ENCODE measurements at places on chromosomes 1 and 21.

DNA sequence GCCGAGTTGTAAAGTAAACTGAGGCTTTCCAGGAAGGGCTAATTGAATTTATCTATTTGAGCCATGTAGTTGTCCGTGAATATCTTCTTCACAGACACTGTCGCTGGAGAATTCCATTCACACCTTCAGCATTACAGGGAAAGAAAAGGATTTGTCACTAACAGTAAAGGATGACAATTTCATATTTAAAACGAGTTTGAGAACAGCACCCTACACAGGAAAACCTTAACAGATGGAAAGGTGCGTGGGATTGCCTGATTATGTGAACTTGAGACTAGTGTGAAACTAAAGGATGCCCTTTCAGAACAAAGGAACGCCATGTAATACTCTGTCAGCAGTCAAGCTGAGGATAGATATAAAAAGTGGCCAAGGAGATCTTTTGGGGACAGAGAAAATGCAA, 492.5 kb upstream of the ADGRL2 start:
- no peaks in the 10 kb centered on the region for H3K4me1 ChIP-seq
- H3K27me3 ChIP-seq: no peaks in the 10 kb centered on the region
- no peaks in the 10 kb centered on the region for H3K36me3 ChIP-seq
- no peak for DNase-seq
- H3K4me3 ChIP-seq: no peak overlapping the region
- H3K27ac ChIP-seq: no peak overlapping the region

- no peaks in the 10 kb centered on the region for H3K4me1 ChIP-seq
- DNase-seq: no peak
- no peaks in the 10 kb centered on the region for H3K27me3 ChIP-seq
- no peak overlapping the region for H3K27ac ChIP-seq
These were observed 88.6 kb downstream of the CTH start for GRCh38 chr1:70499695-70500094.

GRCh38 chr1:147794570-147794969, 34.2 kb upstream of the GJA5 start:
- no peaks in the 10 kb centered on the region for H3K27me3 ChIP-seq
- H3K27ac ChIP-seq: no peak overlapping the region
- no peaks in the 10 kb centered on the region for H3K4me1 ChIP-seq
- no peaks in the 10 kb centered on the region for H3K36me3 ChIP-seq
- H3K4me3 ChIP-seq: no peak overlapping the region
- DNase-seq: no peak

DNA sequence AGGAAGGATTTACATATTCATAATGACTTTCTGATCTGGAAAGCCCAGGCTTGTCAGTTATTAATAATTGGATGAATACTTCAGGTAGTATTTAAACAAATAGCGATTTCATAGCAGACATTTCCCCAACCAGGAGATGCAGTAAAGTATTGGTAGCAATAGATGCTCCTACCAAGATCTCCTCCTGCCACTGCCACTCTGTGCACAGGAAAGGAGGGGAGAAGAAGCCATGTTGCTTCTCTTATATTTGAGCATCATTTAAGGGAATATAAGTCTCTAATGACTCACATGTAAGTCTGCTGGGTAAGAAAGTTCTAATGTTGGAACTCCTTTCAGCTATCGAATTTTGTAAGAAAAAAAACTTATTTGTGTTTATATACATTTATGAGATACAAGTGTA, 420 bp upstream of the IFI16 start:
- H3K27ac ChIP-seq: peak overlapping the region; percentile 83
- H3K27me3 ChIP-seq: no peaks in the 10 kb centered on the region
- H3K36me3 ChIP-seq: no peaks in the 10 kb centered on the region
- H3K4me3 ChIP-seq: peak overlapping the region; percentile 67

DNA sequence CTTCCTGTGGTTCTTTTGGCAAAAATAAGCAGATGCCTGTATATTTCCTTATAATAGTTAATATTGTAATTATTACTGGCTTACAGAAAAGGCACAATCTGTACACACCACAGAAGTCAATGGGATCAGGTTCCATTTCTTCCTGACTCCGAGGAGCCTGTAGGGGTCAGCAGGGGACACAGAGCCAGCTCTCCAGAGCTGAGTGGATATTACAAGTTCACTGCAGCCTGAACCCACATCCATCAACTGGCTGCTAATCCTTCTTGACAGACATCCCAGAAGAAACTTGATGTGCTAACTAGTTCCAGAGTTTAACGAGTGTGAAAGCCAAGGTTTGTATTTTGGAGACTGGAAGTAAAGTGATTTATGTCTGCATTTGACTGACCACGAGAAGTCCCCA, 203.8 kb downstream of the LMX1A start:
- DNase-seq: no peak
- H3K36me3 ChIP-seq: no peaks in the 10 kb centered on the region
- H3K27me3 ChIP-seq: no peaks in the 10 kb centered on the region
- no peaks in the 10 kb centered on the region for H3K4me1 ChIP-seq

DNA sequence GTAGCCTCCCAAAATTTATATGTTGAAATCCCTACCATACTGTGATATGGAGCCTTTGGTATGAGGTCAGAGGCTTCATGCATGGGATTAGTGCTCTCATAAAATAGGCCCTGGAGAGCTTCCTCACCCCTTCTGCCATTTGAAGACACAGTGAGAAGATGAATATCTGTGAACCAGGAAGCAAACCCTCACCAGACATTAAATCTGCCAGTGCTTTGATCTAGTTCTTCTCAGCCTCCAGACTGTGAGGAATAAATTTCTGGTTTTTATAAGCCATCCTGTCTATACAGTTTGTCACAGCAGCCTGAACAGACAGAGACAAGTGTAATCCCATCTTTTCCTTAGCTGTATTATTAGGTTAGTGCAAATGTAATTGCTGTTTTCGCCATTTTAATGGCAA, 88.4 kb downstream of the OLFML2B start:
- H3K4me3 ChIP-seq: no peak overlapping the region
- DNase-seq: no peak
- peaks cover 26% of the 10 kb centered on the region for H3K4me1 ChIP-seq
- H3K27me3 ChIP-seq: no peaks in the 10 kb centered on the region
- no peak overlapping the region for H3K27ac ChIP-seq

- peak overlapping the region; percentile 44 for H3K27ac ChIP-seq
- no peak overlapping the region for H3K4me3 ChIP-seq
- no peak for DNase-seq
- peaks cover 37% of the 10 kb centered on the region for H3K4me1 ChIP-seq
- no peaks in the 10 kb centered on the region for H3K36me3 ChIP-seq
These were observed 3.5 kb downstream of the GNAT2 start for GRCh38 chr1:109615879-109616278.

- no peaks in the 10 kb centered on the region for H3K27me3 ChIP-seq
- H3K36me3 ChIP-seq: no peaks in the 10 kb centered on the region
- no peak overlapping the region for H3K27ac ChIP-seq
- H3K4me1 ChIP-seq: no peaks in the 10 kb centered on the region
- DNase-seq: no peak
These were observed 15.8 kb upstream of the RNF223 start for GRCh38 chr1:1089731-1090423.

GRCh38 chr1:86861424-86861823, 52.5 kb downstream of the SELENOF start:
- H3K4me3 ChIP-seq: no peak overlapping the region
- no peak overlapping the region for H3K27ac ChIP-seq
- DNase-seq: no peak
- no peaks in the 10 kb centered on the region for H3K27me3 ChIP-seq

DNA sequence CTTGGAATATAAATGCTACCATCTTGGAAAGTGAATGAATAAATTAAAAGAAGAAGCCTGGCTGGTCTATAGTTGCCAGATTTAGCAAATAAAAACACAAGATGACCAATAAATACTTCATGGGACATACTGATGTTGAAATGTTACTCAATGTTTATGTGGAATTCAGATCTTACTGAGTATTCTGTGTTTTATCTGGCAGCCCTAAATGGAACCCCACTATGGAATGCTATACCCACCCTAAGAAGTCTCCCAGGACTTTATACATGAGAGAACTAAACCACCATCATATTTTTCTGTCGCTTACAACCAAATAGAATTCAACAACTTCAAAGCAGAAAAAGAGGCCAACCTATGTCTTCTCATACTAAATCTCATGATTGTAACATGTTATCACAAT, 177.6 kb upstream of the HMCN1 start:
- H3K27me3 ChIP-seq: no peaks in the 10 kb centered on the region
- H3K27ac ChIP-seq: no peak overlapping the region
- H3K36me3 ChIP-seq: no peaks in the 10 kb centered on the region
- no peak for DNase-seq
- peaks cover 21% of the 10 kb centered on the region for H3K4me1 ChIP-seq

- no peak for DNase-seq
- no peaks in the 10 kb centered on the region for H3K27me3 ChIP-seq
- H3K36me3 ChIP-seq: peaks cover 9% of the 10 kb centered on the region
- peaks cover 4% of the 10 kb centered on the region for H3K4me1 ChIP-seq
These were observed 2.1 kb downstream of the LEPR start for GRCh38 chr1:65422241-65423203.

DNA sequence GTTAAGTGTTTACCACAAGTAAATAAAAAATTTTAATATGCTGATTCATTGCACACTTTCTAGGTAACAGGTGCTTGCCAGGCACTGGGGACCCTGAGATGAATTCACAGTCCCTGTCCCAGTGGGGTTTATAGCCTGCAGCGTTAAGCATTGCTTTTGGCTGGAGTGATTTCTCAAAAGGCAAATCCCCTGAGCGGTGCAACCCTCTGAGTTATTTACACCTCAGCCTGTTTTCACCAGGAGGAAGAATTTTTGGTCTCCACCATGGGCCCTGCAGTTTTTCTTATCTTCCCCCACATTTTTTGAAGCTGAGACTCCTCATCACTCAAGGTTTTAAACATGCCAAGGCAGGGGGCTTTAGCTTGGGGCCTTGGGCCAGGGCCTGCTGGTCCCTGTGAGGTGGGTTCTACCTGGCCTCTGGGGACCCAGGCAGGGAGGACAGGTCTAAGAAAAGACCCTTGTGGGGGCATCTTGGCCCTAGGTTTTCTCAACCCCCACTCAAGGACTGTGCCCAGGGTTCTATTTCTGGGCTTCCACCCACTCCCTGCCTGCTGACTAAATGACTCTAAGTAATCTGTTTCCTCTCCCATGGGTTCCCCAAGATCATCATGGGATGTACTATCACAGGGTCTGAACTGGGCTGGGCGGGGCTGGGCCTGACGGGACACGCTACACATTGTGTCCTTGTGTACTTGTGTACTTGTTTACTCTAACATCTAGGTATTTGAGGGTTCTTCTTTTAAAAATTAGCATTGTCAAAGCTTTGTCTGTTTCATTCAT, 10.2 kb upstream of the CHIT1 start:
- DNase-seq: no peak
- no peaks in the 10 kb centered on the region for H3K36me3 ChIP-seq
- H3K27me3 ChIP-seq: no peaks in the 10 kb centered on the region
- H3K4me3 ChIP-seq: no peak overlapping the region
- H3K27ac ChIP-seq: no peak overlapping the region

DNA sequence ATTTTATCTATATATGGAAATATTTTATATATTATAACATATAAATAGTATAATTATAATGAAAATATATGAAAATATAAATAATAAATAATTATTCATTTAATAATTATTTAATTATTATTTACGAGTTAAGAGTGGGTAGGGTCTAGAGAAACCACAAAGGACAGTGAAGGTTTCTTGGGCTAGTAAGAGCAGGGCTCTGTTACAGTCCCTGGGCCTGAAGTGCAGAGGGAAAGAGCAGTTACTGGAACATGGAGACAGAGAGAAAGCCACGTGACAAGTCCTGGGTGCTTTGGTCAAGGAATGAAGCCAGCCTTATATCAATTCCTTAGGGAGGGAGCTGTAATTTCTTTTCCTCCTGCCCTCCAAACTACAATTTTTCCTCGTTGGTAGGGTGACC, 117.2 kb upstream of the OLIG2 start:
- DNase-seq: no peak
- H3K4me1 ChIP-seq: peaks cover 2% of the 10 kb centered on the region
- H3K4me3 ChIP-seq: no peak overlapping the region
- H3K27me3 ChIP-seq: no peaks in the 10 kb centered on the region
- H3K27ac ChIP-seq: no peak overlapping the region

- no peak overlapping the region for H3K27ac ChIP-seq
- peaks cover 10% of the 10 kb centered on the region for H3K4me1 ChIP-seq
- H3K27me3 ChIP-seq: no peaks in the 10 kb centered on the region
These were observed 44.4 kb downstream of the AHDC1 start for GRCh38 chr1:27559466-27560030.

GRCh38 chr21:41957991-41958766, 4.4 kb upstream of the C2CD2 start:
- DNase-seq: no peak
- H3K27me3 ChIP-seq: peaks cover 4% of the 10 kb centered on the region
- no peak overlapping the region for H3K4me3 ChIP-seq
- H3K4me1 ChIP-seq: peaks cover 4% of the 10 kb centered on the region

GRCh38 chr1:158800526-158800925, 19.5 kb upstream of the OR6N2 start:
- no peak overlapping the region for H3K27ac ChIP-seq
- H3K4me1 ChIP-seq: no peaks in the 10 kb centered on the region
- no peak for DNase-seq
- H3K4me3 ChIP-seq: no peak overlapping the region
- no peaks in the 10 kb centered on the region for H3K27me3 ChIP-seq

DNA sequence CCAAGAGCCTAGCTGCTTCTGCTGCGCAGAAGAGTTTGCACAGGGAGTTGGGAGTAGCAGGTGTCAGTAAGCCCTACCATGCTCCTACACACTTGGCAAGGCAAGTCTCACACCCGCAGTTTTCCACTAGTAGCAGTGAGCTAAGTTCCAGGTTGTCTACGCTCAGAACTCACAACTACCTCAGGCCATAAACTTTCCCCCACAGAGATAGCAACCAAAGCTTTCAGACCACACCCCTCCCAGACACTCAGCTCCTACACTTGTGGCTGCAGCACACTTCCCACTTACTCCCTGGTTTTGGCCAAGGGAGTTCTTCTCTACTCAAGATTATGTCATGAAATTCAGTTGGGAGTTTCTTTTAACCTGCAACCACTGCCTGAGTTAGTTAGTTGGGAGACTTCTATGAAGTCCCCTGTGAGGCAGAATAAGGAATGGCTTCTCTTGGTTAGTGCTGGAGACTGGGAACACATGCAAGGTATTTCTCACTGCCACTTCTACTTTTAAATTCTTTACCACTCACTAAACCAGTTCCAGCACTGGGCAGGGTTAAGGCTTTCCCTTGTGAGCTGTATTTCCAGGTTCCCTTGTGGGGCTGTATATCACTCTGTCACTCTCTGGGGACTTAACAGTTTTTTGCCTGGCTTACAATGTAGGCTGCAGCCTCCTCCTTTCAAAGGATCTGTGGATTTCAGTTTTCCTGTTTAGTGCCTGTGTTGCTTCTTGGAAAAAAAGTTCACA, 18.3 kb upstream of the MAB21L3 start:
- DNase-seq: no peak
- H3K27me3 ChIP-seq: peaks cover 3% of the 10 kb centered on the region
- no peaks in the 10 kb centered on the region for H3K36me3 ChIP-seq
- no peak overlapping the region for H3K4me3 ChIP-seq
- H3K4me1 ChIP-seq: no peaks in the 10 kb centered on the region

- no peak for DNase-seq
- H3K36me3 ChIP-seq: no peaks in the 10 kb centered on the region
- peaks cover 50% of the 10 kb centered on the region for H3K4me1 ChIP-seq
- H3K4me3 ChIP-seq: no peak overlapping the region
- H3K27ac ChIP-seq: no peak overlapping the region
These were observed 10.8 kb upstream of the AHDC1 start for GRCh38 chr1:27614625-27615344.

Data from effector memory CD4-positive, alpha-beta T cell (primary cell).